Astrocyte (in vitro differentiated cells and primary cell): ENCODE measurements at places on chromosomes 7 and 10. TPM values are rescaled to one million over a fixed set of nuclear protein-coding genes. Genes with fewer than 3 reads are reported as not detected.

DNA sequence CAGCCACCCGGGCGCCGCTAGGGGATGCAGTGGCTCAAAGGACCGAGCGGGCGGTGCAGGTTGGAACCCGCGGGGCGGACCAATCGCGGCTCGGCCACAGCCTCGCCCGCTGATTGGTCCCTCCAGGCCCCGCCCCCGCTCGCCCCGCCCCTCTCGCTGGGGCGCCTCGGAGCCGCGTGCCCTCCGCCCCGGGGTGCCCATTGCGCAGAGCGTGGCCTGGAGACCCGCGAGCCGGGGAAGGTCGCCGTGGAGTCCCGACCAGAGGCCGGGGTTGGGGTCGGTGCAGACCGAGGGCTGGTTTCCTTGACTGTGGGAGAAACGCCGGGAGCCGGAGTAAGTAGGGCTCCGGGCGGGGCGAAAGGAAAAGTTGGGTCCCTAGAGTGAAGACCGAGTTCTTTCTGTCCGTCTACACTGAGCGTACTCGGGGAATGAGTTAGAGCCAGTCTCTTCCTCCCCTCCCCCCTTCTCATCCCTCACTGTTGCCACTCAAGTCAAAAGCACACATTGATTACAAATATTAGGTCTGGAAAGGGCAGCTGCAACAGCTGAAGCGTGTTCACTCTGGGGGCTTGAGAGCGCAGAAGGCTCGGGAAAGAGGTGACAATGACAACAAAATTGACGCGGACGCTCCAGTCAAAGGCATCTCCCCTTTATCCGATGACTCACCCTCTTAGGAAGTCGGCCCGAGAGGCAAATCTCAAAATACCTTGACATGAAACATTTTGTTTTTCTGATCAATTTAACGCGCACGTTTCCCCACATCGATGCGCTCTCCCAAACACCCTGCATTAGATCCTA, 843 bp upstream of the GATA3 start:
- peaks cover 18% of the 10 kb centered on the region for H3K4me1 ChIP-seq
- H3K27ac ChIP-seq, result peak overlapping the region; percentile 21

- H3K36me3 ChIP-seq, result peaks cover 10% of the 10 kb centered on the region
- H3K4me3 ChIP-seq, result no peak overlapping the region
- H3K27me3 ChIP-seq, result no peaks in the 10 kb centered on the region
- DNase-seq, result no peak
- H3K27ac ChIP-seq, result no peak overlapping the region
These were observed 33.3 kb downstream of the ITPRIP start for GRCh38 chr10:104304927-104305326.

The FEZF1 gene
- 0.29 and 0.61 TPM in 2 replicates for total RNA-seq

The MYOZ1 gene
- total RNA-seq, result 2.2 TPM in 2 replicates
